ENCODE measurements at places on chromosomes 2 and 18.

- no peak for DNase-seq
Observed at GRCh38 chr18:38491195-38491594, 925.6 kb upstream of the CELF4 start.

- DNase-seq, result no peak
Observed at GRCh38 chr18:37769826-37770225, 204.2 kb upstream of the CELF4 start.

GRCh38 chr18:52403291-52404021 lies 63.5 kb downstream of the DCC start:
- no peak for DNase-seq

GRCh38 chr18:11322716-11323115 lies 173.3 kb upstream of the PIEZO2 start:
- no peak for DNase-seq

DNA sequence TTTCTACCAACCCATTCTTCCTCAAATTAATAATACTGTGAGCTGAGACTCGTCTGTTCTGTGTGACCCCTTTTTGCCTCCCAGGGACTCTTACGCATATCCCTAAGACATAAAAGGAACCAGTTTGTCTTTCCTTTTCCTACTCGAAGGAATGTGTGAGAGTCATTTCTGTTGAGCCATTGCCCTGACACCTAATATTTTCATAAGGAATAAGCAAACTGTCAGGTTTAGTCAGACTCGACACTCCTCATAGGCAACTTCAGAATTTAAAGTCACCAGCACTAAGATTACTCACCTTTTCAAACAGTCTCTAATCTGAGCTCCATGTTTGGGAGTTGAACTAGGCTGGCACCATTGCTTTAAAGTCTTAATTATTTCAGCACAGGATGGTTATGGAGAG lies 305.5 kb downstream of the IKZF2 start:
- DNase-seq, result no peak

GRCh38 chr18:11372163-11372562 lies 222.8 kb upstream of the PIEZO2 start:
- DNase-seq, result no peak

- DNase-seq, result peak; percentile 75
Observed at GRCh38 chr2:129923265-129924091, 56.0 kb upstream of the RAB6C start.

DNA sequence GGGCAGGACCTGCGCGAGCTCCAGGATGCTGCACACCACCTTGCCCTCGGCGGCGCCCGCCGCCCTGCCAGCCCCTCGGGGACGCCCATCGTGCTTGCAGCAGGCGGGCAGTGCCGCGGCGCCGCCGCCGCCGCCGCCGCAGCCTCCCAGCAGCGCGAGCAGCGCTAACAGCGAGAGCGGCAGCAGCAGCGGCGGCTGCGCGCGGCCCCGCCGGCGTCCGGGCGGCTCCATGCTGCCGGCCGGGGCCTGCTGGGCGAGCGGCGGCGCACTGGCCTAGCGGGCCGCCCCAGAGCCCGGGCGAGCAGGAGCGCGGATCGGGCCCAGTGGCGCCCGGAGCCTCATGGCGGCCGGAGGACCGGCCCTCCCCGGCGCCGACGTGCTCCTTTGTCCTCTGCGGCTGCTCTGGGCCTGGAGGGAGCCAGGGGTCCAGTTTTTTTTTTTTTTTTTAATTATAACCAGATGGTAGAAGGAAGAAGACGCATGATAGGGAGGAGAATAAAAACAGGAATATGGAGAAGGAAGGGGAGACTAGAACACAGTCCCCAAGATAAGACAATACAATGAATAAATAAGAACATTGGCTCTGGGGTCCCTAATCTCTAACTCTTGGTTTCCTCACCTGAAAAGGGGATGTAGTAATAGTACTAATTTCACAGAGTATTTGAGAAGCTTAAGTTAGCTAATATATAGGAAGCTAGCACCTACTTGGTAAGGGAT lies 17.1 kb upstream of the ANKRD62 start:
- no peak for DNase-seq

DNA sequence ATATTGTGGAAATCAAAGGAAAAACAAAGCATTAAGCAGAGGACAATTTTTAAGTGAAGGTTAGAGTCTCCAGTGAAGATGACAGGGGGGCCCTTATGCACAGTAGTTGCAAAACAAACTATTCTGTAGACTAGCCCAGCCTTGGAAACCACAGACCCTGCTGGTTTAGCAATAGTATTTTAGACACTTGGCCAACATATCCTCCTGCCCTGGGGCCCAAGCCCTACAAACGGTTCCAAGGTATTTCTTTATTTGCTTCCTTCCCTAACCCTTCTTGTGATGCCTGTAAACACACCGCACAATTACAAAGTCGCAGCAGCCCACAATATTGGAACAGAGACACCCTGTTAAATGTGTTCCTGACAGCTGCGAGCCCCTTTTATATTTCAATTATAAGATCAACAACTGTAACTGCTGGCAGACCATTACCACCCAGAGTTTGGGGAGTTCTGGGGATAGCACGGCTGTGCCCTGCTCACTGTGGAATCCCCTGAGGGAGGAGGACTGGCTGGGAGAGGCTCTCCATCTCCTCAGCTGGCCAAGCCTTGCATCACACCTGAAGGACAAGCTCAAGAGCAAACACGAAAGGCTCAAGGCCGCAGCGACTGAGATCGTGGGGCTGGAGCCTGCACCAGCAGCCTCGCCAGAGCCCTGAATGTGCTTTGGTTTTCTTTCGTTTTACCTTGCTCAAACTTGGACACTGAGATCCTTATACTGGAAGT lies 282.2 kb upstream of the ATP5MC3 start:
- DNase-seq, result no peak

- DNase-seq, result peak; percentile 92
Observed at GRCh38 chr18:49021433-49022129, 70.8 kb upstream of the SMAD7 start.

- no peak for DNase-seq
Observed at GRCh38 chr2:218010984-218011652, 8.3 kb upstream of the TNS1 start.

GRCh38 chr2:43880952-43881351 lies 42.2 kb downstream of the ABCG8 start:
- DNase-seq, result no peak

DNA sequence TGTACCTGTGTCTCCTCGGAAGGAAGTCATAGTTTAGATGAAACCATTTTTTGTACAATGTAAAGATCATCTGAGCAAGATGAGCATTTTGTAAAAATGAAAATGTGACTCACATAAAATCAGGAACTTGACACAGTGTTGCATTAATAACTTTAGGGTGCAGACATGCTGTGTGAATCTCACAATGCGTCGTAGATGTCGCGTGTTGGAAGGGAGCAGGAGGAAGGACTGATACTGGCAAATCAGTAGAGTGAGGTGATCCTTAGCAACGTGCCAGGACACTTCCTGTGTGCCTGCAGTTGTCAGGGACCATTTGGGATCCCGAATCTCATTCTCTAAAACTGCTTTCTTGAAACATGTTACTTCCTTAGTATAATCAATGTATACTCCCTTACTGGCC lies 103.1 kb downstream of the SH3BP4 start:
- no peak for DNase-seq

GRCh38 chr2:200650195-200650594 lies 64.4 kb downstream of the AOX1 start:
- no peak for DNase-seq

DNA sequence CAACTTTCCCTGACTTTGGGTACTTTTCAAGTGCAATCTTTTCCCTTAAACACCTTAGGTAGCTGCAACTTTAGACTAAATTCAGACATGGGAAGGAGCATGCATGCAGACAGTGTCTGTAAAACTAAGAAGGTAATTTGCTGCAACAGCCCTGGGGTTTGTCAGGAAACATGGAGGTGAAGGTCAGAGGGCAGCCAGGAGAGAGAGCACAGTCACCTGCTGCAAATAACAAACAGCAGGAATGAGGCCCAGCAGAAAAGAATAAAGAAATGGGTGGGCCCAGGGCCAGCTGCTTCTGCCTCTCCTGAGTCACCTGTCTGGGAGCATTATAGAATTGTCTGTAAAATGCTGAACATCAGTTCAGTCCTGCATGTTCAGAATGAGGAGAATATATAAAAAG lies 35.2 kb downstream of the MTHFD2 start:
- DNase-seq, result no peak

GRCh38 chr2:169478745-169479256 lies 493 bp upstream of the BBS5 start:
- DNase-seq, result no peak

DNA sequence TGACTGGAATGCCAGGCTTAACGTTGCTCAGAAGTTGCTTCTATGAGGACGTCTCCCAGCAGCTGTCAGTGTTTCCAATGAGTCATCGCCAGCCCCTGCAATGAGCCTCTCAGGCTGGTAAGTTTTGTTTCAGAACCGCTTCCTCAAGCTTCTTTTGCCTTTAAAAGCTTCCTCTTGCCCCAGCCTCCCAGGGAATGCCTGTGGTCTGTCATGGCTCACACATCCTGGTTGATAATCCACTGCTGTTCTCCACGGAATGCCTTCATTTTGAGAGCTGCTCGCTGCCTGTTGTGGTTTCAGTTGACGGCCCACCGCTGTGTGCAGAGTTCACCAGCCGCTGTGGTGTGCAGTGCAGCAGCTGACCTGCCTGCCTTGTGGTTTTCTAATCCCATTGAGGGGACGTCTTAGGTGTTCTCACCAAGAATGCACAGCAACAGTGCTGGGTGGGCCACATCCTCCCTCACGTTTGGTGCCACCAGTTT lies 96.4 kb downstream of the RTP5 start:
- peak; percentile 93 for DNase-seq

- no peak for DNase-seq
Observed at GRCh38 chr2:113039158-113039557, 13.5 kb downstream of the IL36B start.

DNA sequence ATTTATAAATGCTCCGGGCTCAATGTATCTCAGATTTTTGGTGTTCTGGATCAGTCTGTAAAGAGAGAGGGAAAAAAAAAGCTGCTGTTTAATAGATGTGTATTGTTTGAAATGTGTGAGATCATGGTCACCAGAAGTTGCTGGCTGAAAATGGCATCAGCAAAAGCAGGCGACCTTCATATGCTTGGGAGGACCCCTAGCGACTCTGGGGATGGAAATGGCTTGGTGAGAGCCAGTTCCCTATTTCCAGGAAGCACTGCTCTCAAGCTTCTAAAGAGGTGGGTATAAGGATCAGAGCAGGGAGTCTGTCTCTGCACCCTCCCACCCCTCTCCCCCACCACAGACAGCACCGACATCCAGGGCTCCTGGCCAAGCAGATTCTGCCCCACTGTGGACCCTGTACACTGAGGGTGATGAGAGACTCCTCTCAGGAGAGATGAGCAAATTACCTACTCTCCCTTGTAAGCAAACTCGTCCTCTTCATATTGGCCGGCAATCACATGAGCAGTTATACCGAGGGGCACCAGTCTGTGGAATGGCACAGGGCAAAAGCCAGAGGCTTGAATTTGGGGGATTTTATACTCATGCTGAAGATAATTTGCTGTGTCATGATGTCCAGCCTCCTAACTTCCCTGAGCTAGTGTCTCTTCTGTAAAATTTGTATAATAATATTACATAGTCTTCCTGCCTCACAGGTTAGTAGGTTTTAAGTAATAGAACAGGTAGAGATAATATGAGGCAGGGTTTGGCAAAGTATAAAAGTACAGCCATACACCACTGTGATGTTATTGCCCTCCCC lies 29.6 kb downstream of the LHCGR start:
- no peak for DNase-seq

DNA sequence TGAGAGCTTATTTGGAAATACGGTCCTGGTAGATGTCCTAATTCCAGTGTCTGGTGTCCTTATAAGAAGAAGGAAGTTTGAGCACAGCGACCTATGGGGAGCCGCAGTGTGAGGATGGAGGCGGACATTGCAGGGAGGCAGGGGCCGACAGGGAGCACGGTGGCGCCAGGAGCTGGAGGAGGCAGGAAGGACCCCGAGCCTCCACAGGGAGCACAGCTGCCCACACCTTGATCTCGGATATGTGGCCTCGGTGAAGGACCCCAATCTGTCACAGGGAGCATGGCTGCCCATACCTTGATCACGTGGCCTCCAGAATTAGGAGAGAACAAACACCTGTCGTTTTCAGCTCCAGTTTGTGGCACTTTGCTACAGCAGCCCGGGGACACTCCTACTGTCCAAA lies 461.6 kb upstream of the SALL3 start:
- DNase-seq, result no peak

DNA sequence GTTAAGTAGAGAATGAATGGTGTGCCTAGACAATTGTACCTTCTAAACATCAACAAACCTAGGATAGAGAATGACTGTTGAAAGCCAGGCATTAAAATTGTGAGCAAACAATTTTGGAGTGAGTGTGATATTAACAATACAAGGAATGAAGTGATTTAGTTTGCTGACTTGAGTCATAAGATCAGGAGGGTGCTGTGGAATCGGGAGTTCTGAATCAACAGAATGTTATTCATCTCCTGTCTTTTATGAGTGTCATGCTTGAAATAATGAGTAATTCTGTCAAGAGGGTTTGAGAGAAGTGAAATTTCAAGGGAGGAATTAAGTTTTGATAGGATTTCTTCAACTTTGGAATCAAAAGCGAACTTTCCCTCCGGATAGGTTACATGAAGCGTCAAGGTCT lies 214.4 kb upstream of the DSEL start:
- no peak for DNase-seq

DNA sequence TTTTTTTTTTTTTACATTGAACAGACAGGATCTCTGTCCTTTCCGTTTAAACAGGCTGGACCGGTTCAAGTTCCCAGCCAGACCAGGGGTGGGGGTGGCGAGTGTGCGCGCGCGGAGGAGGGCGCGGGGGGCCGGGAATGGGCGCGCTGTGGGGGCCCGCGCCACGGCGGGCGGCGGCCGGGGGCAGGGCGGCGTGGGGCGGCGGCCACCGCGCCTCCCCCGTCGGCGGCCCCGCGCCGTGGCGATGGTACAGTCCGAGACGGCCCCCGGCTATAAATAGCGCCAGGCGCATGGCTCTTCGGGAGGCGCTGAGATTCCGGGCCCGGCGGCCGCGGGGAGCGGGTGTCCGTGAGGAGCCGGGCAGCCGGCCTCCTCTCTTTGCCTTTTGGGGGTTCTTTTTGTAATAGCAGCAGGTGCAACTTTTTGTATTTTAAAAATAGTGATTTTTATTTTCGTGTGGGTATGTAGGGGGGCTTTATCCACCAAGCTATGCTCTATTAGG lies 430 bp upstream of the CELF4 start:
- peak; percentile 6 for DNase-seq

Data from SW480 (cell line).